ENCODE measurements at places on chromosomes 4 and X.

- DNase-seq = no peak
These were observed 695.6 kb upstream of the FAM241A start for GRCh38 chr4:111449657-111450056.

DNA sequence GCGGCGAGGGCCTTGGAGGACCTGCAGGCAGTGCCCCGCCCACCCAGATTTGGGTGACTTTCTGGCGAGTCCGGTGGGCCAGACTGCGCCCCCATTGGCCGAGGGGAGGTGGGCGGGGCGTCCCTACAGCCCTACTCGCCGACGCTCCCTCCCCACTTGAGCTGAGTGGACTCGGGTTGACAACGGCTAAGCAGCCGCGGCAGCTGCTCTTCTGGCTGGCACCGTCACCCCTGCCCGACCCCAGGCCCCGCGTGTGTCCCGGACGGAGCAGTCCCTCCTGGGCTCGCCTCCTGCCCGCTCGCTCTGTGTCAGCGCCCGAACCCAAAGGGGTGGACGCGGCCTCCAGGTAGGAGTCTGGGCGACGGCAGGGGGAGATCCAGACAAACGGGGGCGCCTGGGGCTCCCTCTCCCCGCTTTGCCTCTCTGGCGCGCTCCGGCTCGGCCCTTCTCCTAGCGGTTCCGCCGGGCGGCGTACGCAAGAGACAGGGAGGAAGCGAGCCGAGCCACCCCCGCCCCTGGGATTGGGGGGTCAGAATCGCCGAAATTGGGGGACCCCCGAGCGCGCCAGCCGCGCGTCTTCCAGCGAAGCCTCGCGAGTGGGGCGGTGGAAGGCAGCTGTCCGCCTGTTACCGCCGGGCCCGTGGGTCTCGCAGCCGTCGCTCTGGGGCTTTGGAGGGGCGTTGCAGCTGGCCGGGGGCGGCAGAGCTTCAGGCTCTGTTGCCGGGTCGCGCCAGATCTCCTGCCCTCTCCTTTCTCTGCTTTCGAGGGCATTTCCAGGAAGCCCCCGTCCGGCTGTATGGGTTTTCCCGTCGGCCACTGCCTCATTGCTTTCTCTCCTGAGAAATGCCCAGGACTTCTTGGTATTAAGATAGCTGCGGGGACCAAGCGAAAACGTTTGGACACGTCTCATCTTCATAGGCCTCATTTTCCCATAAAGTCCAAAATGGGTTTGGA is 46.3 kb downstream of the STARD8 start:
- no peak for DNase-seq

GRCh38 chr4:3219761-3220475 is 29.0 kb upstream of the MSANTD1 start:
- no peak for DNase-seq

GRCh38 chrX:118347131-118347530 is 1.2 kb downstream of the WDR44 start:
- DNase-seq = no peak

DNA sequence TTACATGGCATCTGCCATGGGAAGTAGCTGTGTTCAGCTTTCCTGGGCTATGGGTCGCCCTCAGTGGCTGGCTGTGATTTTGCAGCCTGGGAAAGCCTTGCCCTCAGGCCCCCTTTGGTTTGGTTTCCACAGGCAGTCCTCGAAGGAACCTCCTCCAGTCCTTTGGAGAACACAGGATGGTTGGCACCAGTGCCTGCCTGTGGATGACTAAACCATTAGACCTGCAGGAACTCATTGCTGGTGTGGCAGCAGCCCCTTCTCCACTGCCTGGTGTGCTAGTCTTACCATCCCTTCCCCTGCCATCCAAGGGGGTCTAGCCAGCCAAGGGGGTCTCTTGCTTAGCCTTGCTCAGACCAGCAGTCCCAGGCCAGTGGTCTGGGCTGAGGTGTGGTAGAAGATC is 71.4 kb upstream of the PJA1 start:
- DNase-seq = no peak

DNA sequence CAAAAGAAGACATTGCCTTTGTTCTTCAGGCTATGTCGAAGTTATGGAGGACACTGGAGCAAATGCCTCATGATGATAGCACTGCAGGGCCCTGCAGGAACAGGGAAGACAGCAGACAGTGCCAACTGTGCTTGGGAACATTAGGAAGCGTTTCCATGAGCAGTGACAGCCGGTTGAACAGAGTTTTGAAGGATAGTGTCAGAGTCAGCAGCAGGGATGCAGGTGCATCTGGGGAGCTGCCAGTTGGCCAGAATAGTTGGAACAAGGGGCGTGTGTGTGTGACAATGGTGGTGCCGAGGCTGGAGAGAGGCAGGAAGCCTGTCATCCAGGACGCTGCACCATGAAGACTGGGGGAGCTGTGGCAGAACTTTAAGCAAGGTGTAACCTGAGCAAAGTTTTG is 88.6 kb downstream of the SHROOM3 start:
- DNase-seq = no peak

DNA sequence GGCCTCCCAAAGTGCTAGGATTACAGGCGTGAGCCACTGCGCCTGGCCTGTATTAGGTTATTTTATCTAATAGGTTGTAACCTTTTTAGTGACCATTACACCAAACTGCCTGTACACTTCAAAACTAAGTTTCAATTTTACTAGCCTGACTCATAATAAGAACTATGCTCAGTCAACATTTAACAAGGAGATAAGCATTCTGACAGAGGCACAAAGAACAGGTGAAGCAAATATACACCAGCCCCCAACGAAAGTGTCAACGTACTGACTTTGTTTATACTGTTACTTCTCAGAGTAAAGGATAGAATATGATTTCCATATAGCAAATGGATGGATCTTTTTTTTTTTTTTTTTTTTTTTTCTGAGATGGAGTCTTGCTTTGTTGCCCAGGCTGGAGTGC is 62.8 kb downstream of the SHISA3 start:
- no peak for DNase-seq

- DNase-seq = no peak
These were observed 84.3 kb upstream of the PSAPL1 start for GRCh38 chr4:7518871-7519637.

- DNase-seq = no peak
These were observed 25.3 kb downstream of the BTC start for GRCh38 chr4:74768857-74769525.

- DNase-seq = no peak
These were observed 147.3 kb downstream of the TBL1X start for GRCh38 chrX:9612146-9612505.

- no peak for DNase-seq
These were observed 33.1 kb downstream of the MSL3 start for GRCh38 chrX:11791090-11791489.

DNA sequence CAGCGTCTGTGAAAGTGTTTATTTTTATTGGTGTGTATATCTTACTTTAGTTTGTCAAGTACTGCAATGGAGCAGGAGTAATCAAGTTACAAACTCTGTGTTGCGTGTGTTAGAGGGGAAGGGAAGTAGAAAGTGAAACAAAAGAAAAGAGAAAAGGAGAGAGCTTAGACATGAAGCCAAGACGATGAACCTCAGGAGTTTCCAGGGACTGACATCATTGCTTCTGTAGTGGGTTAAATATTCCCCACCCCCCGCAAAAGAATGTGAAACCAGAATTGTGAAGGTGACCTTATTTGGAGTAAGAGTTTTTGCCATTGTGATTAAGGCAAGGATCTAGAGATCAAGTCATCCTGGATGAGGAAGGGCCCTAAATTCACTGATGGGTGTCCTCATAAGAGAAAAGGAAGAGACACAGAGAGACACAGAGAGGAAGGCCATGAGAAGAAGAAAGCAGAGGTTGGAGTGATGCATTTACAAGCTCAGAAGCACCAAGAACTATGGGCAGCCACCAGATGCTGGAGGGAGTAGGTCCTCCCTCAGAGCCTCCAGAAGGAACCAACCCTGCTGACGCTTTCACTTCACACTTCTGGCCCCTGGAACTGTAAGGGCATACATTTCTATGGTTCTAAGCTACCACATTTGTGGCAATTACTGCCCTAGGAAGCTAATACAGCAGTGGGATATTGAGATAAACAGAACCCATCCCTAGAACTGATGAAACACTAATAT is 173.6 kb upstream of the SFRP2 start:
- DNase-seq = no peak
